Thymus (tissue), 14 donors: ENCODE measurements at places on chromosomes 12 and 14. TPM values are rescaled to one million over a fixed set of nuclear protein-coding genes. Genes with fewer than 3 reads are reported as not detected.

The CRIP2 gene
- 15.9 TPM for total RNA-seq

The DACT1 gene
- 9.3 TPM for total RNA-seq

The BCL2L14 gene
- total RNA-seq: 11.4 TPM

The KLRC4 gene
- 1.3 TPM for total RNA-seq

The PIWIL1 gene
- total RNA-seq: 0.28 TPM

The ATL1 gene
- 1.5 TPM for total RNA-seq

The TRAF3 gene
- 14.6 TPM for total RNA-seq

- no peak for DNase-seq
Observed at GRCh38 chr14:106094654-106095189, 568.3 kb downstream of the TMEM121 start.

DNA sequence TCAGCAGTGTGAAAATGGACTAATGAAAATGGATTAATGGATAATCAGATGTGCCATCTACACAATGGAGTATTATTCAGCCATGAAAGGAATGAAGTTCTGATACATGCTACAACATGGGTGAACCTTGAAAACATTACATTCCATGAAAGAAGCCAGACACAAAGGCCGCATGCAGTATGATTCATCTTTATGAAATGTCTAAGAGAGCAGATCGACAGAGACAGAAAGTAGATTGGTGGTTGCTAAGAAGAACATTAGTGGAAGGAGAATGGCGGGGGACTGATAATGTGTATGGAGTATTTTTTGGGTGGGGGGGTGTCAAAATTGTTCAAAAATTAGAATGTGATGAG, 47.3 kb downstream of the PRKAB1 start:
- DNase-seq: no peak

DNA sequence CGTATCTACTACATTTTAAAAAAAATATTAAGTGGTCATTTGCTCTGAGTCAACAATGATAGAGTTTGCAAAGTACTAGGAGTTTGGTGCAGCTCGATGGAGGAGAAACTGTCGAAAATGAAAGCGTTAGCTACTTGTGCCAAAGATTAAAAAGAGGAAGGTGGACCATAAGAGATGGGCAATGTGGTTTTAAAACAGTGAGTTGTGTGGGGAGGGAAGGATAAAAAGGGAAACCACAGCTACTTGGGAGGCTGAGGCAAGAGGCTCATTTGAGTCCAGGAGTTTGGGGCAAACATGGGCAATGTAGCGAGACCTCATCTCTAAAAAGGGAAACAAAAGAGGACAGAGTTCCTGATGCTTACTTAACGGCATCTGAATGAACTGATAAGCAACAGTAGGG, 18.2 kb upstream of the STRAP start:
- no peak for DNase-seq

- DNase-seq: peak; percentile 84
Observed at GRCh38 chr12:1122786-1123185, 131.8 kb downstream of the ERC1 start.

- DNase-seq: no peak
Observed at GRCh38 chr12:118050972-118051910, 9.7 kb downstream of the WSB2 start.

DNA sequence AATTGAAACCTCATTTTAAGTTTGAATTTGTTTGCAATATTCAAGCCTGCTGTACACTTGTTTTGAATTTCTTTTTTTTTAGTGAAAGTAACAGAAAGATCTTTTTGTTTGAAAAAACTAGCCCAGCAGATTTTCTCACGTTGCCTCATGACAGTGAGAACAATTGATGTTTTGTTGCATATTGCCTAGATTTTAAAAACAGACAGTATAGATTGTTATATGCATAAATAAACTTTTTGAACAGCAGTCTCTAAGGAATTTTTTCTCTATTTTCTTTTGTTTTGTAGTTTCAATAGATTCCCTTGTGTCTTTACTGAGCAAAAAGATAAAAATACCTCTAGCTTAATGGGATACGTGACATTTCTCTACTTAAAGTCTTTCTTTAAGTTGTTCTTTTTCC, 15.4 kb downstream of the OR6C6 start:
- DNase-seq: no peak

DNA sequence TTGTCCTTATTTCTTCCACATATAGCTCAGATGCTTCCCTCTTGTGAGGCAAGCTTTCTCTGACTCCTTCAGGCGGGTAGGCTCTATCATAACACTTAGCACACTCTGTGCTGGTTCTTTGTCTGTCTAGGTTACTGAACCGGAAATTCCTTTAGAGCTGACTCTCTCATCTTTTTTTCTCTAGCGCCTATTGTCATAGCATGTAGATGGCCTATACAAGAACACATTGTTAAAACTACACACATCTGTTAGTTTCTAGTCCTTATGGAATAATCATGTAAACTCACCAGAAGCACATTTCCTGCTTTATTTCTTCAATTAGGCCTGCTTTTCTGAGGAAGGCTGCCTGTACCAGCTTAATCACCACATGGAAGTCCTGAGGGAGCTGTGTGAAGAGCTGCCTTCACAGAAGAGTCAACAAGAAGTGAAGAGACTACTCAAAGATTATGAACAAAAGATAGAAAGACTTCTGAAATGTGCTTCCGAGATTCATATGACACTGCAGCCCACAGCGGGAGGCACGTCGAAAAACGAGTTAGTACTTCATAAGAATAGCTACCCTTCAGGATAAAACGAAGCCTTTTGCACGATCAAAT, 143.9 kb downstream of the SYNE2 start:
- no peak for DNase-seq

GRCh38 chr12:118354903-118355302, 17.8 kb downstream of the TAOK3 start:
- DNase-seq: no peak

DNA sequence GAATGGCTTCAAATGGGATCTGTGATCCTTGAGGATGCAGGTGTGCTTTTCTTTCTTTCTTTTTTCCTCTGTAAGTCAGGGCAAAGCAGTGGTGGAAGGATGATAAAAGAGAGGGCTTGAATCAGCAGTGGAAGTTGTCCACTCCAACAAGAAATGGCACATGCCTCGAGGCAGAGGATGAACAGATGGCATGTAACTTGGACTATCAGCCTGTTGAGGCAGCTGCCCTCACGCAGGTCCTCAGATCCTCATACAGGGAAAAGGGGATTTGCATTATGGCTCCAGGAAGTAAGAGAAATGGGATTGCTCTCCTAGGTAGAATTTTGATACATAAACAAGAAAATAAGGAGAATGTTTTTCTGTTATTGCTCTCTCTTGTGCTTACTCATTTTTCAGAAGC, 368.0 kb downstream of the FUT8 start:
- no peak for DNase-seq

DNA sequence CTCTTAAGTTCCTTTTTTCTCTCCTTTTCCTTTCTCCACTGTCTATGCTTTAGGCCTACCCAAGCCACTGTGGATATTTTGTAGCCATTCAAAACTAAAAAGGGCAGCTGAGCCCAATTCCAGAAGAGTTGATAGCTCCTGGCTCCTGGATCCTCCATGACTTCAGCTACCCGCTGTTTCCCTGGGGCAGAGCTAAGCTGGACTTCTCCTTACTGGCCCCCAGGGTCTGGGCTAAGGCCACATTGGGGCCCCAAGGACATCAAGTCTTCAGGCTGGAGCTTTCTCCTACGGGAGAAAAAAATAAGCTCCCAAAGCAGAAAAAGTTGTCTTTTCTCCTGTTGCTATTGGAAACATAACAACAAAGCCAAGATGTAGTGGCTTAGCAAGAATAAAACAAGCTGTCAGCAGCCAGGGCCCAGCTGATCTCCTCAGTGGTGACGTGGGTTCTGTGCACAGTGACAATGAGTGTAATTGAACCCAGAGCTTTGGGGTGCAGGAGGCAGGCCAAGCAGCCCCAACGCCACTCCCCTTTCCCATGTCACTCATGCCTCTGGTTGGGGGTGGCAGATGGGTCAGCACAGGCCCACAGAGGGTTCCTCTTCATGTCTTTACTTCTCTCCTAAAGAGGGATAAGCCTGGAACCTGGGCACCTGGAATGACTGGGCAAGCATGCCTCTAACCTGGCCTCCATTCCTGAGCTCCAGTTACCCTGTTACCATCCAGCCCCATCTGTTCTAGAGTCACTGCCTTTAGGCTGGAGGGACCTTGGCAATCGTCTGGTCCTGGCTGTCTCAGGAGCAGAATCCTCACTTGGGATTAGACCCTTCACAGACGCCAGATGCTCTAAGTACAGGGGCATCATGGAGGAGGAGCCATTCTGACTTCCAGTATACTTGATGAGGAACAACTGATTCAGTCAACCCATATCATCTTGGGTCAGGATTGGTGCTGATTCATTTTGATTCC, 171.2 kb downstream of the ZFP36L1 start:
- DNase-seq: no peak

GRCh38 chr12:47892819-47893218, 12.0 kb downstream of the VDR start:
- DNase-seq: no peak

DNA sequence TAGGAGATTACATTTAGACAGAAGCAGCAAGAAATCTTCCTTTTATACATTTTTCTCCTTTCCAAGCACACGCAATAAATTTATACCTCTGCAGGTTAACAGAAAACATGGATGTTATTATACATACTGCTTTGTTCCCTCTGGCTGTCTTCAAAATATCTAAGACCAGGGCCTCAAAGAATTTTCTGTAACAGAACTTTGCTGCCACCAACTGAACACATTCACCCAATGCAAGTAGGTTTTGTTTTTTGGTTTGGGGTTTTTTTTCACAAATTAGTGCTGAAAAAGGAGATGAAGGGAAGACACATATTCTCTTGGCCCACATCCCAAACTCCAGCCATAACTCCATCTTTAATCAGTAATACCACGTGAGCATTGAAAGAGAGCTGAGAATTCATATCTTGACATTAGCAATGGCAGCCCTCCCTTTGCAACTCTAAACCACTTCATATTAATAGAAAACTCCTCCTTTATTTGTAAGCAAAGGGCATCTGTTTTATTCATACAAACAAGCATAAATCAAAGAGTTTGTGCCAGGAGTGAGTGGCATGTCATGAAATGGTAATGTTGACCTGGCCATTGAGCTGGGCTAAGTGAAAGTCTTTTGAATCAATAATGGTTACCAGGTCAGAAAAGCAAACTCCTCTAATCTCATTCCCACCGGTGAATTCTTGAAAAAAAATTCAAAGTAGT, 150.8 kb upstream of the FSCB start:
- DNase-seq: no peak

DNA sequence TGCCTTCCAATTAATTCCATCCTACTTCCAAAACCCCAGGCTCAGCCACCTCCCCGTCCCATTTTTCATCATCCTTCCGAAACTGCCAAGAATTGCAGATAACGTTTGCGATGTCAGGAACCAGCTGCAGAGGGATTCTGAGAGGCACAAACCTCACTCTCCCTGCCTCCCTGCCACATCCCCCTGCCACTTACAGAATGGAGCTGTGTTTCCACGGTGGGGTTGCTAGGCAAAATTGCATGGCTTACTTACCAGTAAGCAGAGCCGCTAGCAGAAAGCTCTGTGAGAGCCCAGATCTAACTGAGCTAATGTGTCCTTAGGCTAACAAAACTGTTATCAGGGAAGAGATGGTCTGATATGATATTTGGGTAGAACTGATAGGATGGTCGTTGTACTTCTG, 127.4 kb downstream of the KCNK10 start:
- no peak for DNase-seq

- DNase-seq: no peak
Observed at GRCh38 chr14:90698379-90698869, 117.8 kb downstream of the TTC7B start.

DNA sequence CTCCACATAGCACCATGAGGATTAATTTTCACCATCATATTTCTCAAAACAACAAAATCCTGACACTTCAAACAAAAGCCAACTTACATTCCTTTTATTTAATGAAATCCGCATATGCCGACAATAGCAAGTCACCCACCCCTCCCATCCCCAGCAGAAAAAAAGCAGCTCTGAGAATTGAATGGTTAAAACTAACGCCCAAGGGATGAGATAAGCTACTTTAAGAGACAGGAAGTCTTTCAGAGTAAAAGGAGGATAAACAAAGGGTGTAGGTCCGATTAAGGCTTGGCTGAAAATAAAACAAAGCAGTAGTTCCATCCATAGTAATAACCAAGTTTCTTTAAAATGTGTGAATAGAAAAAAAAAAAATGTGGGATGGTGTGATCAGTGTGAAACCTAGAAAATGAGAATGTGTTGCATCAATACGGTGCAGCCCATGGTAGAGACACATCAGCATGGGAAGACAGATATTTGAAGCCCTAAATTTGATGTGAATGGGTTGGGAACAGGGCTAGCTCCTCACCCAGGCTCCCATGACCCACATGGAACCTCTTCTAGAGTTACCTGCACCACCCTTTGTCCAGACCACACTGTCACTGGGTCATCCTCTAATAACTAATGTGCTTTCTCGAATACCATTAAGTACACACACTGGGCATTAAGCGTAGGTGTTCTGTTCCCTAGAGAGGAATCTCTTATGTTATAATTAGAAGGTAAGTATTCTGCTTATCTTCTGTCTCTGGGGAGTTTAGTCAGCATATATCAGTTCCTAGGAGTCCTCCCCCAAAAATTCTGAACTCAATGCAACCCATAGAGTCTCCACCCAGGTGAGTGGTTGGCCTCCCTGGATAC, 31.7 kb downstream of the RTRAF start:
- DNase-seq: peak; percentile 18

DNA sequence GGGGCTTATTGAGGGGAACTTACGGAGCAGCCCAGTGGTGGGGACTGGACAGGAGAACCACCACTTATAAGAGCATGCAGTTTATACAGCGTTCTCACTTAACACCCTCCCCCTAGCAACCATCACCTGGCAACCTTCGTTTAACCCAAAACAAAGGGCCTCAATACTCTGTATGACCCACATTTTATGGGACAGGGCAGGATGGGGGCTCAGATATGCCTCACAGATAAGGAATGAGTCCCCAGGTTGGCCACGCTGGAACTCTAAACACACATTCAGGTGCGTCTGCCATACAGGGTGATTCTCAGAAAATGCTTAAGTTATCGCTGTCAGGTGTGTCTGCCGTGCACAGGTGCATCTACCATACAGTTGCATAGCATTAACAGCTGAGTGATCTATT, 99.2 kb downstream of the GCH1 start:
- no peak for DNase-seq

- DNase-seq: no peak
Observed at GRCh38 chr12:90896821-90897220, 58.2 kb downstream of the CCER1 start.

- peak; percentile 21 for DNase-seq
Observed at GRCh38 chr12:106583242-106584103, 669 bp downstream of the RFX4 start.

GRCh38 chr12:102702447-102703114, 214.5 kb downstream of the PAH start:
- peak; percentile 7 for DNase-seq

DNA sequence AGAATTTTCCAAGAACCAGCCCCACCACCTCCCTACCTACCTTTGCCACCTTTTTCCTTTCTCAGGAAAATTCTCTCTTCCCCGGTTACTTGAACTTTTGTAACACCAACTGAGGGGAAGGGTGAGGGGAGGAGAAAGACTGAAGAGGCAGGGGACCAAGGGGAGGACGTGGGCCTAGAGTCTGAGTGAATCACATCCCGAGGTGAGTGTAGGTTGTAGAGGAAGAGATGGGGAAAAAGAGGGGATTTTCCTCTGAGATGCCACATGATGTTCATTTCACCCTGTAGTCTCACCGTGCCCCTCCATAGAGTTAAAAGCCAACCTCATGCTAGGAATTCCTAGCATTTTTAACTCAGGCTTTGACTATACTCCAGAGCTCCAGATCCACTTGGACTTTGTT, 311.8 kb downstream of the RPAP3 start:
- no peak for DNase-seq

- no peak for DNase-seq
Observed at GRCh38 chr12:64127811-64128210, 94.3 kb downstream of the KICS2 start.
